ENCODE measurements at places on chromosomes 13 and 19.
A peak's percentile ranks its signal among the peaks of the same experiment; 100 is the strongest.

- DNase-seq = no peak
Measured at GRCh38 chr13:91167706-91168385, 179.6 kb upstream of the MIR17HG start.

- no peak for DNase-seq
Measured at GRCh38 chr13:57044910-57045309, 95.8 kb upstream of the PRR20A start.

- DNase-seq = no peak
Measured at GRCh38 chr19:19051478-19052213, 12.1 kb upstream of the SLC25A42 start.

DNA sequence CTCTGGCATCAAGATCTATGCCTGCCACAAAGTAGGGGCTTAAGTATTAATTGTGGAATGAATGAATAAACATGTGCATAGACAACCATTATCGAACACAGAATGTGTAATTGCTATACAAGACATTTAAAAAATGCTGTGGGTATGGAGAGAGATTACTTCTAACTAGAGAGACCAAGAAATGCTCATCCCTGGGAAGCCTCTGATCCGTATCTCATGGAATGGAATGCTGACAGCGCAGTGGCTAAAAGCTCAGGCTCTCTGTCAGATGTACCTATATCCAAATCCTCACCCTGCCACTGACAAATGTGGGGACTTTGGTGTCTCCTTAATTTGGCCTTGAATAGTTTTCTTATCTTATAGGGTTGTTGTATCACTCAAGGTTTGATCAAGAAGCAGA, 22.7 kb upstream of the MBNL2 start:
- no peak for DNase-seq

GRCh38 chr13:67736646-67737420, 506.7 kb upstream of the PCDH9 start:
- DNase-seq = peak; percentile 45

GRCh38 chr13:95181586-95181985, 119.7 kb downstream of the ABCC4 start:
- DNase-seq = no peak

GRCh38 chr13:79998381-79998880, 342.5 kb downstream of the SPRY2 start:
- no peak for DNase-seq

GRCh38 chr19:52599241-52599640, 29.2 kb downstream of the ZNF701 start:
- no peak for DNase-seq

DNA sequence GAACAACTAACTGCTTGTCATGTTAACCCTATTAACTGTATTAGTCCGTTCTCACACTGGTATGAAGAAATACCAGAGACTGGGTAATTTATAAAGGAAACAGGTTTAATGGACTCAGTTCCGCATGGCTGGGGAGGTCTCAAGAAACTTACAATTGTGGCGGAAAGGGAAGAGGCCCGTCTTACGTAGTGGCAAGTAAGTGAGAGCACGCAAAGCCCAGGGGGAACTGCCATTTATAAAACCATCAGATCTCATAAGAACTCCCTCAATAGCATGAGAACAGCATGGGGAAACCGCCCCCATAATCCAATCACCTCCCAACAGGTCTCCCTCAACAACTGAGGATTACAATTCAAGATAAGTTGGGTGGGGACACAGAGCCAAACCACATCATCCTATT, 34.7 kb downstream of the PHF11 start:
- DNase-seq = no peak

- peak; percentile 76 for DNase-seq
Measured at GRCh38 chr19:48698046-48698445, 2.3 kb downstream of the FUT2 start.

DNA sequence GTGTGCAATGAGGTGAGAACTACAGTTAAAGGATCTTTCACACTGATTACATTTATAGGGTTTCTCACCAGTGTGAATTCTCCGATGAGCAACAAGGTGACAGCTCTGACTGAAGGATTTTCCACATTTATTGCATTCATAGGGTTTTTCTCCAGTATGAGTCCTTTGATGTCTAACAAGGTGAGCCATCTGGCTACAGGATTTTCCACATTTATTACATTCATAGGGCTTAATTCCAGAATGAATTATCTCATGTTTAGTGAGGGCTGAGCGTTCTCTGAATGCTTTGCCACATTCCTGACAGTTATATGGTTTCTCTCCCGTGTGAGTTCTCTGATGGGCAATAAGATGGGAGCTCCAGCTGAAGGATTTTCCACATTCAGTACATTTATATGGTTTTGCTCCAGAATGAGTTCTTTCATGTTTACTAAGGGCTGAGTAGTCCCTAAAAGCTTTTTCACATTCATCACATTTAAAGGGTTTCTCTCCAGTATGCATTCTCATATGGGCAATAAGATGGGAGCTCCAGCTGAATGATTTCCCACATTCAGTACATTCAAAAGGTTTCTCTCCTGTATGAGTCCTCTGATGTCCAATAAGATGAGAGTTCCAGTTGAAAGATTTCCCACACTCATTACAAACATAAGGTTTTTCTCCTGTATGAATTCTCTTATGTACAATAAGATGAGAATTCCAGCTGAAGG, 4.4 kb upstream of the C19orf18 start:
- peak; percentile 4 for DNase-seq

GRCh38 chr19:12867120-12868099, 13.8 kb downstream of the DNASE2 start:
- peak; percentile 55 for DNase-seq

DNA sequence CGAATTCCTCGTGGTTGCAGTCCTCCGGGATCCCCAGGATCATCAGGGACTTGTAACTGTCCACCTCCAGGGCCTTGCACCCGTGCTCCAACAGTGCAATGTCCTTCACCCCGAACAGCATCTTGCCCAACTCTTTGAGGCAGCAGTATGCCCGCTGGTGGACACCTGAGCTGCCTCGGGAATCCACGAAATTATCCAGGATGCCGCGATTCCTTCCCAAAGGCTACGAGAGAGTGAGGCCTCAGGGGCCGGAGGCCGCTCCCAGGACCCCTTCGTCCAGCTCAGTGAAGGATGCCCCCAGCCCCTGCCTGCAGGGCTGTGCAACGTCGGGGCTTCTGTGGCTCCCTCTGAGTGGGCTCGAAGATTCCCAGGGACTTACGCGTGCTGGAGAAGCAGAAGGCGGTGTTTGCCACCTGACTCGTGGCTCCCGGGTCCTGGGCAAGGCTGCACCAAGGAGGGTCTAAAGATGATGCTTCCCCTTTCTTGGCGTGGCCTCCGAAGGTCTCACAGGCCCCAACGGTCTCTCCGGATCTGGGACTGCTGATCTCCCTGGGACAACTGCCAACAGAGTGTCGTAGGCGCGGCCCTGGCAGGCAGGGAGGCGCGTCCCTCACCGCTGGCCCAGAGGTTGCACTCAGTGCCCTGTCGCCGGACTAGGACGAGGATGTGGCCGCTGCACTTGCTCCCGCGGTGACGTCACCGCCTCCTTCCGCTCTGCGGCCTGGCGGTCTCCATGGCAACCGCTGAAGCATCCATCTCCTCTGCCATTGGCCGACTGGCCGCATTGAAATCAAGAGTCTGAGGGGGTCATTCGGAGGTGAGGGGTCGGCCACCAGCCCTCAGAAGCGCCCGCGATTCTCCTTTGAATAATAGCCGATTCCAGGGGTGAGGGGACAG, at the start of gene PNMA8C:
Gene PNMA8C, minus strand, starts transcription at position 698 of the 897 bp plus-strand sequence. Its CDS starts 577 bp downstream, at position 121.
- DNase-seq = peak; percentile 64

GRCh38 chr19:35167251-35168119, 12.9 kb downstream of the FXYD5 start:
- no peak for DNase-seq

- DNase-seq = peak; percentile 14
Measured at GRCh38 chr13:78326633-78327032, 276.7 kb downstream of the POU4F1 start.

GRCh38 chr19:32880622-32881021, 11.1 kb upstream of the SLC7A9 start:
- DNase-seq = no peak

- DNase-seq = peak; percentile 12
Measured at GRCh38 chr13:47459512-47459911, 541.6 kb downstream of the SUCLA2 start.

GRCh38 chr19:28305513-28305912, 907.4 kb downstream of the UQCRFS1 start:
- no peak for DNase-seq

DNA sequence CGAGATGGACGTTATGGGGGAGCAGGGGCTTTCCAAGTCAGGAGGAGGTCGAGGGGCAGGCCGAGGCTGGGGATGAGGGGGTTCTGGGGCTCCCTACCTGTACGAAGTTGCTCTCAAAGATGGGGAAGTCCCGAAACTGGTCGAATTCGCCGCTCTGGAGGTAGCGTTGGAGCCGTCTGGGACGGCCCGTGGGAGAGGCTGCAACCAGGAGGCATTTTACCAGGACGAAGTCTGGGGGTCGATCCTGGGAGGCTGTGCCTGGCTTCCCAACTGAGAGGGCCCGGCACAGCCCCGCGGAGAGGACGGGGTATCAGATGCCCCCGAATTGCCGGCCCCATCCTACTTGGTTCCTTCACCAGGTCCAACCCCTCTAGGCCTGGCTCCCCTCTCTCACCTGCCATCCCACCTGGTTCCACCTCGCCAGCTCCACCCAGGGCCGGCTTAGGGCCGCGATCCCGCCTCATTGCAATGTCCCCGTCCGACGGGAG, 527 bp upstream of the EMC10 start:
- no peak for DNase-seq

- peak; percentile 49 for DNase-seq
Measured at GRCh38 chr13:76758738-76759137, 127.5 kb downstream of the KCTD12 start.

DNA sequence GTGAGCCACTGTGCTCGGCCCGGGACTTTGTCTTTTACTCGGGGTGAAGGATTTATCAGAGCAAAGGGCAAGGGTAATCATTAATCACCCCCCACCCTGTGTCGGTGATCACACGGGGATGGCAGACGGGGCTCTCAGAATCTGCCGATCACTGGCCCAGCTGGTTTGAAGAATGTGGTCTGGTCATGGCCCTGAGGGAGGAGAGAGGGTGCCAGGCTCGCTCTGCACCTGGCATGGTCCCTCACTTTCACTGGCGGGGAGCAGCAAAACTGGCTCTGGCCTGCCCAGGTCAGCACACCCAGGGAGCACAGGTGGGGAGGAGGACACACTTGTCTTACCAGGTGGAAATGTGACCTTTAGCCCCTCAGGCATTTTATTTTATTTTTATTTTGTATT, 10.2 kb downstream of the REEP6 start:
- no peak for DNase-seq

DNA sequence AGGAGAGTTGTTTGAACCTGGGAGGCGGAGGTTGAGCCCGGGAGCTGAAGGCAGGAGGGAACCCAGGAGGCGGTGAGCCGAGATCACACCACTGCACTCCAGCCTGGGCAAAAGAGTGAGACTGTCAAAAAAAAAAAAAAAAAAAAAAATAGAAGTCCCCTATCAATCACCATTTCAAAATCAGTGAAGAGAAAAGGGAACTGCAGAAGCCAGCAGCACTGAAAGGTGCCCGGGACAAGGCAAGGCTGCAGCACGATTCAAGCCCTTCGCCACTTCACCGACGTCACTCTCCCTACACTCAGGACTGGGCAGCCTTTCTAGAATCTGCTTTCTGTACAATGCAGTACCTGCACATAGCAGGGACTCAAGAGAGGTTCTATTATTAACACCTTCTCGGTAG, 21.9 kb upstream of the USP12 start:
- no peak for DNase-seq

GRCh38 chr13:20494656-20495055, 31.0 kb downstream of the CRYL1 start:
- no peak for DNase-seq

GRCh38 chr13:24050292-24050711, 110.2 kb upstream of the SPATA13 start:
- peak; percentile 71 for DNase-seq

- no peak for DNase-seq
Measured at GRCh38 chr19:53947624-53948023, 15.1 kb upstream of the CACNG8 start.

DNA sequence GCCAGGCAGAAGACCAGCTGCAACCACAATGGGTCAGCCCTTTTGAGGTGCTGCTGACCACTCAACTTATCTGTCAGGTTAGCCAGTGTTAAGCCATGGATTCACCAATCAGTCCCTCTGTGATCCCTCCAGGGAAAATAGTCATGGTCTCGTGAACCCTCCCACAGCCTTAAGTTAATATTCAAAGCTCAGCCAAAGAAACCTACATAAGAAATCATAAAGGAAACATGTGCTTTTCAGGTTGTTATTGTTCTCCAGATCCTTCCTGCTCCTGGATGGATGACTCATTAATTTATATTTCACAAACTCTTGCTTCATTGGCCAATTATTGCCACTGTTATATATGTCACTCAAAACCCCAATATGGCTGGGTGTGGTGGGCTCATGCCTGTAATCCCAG, 161.9 kb downstream of the B3GLCT start:
- peak; percentile 4 for DNase-seq

DNA sequence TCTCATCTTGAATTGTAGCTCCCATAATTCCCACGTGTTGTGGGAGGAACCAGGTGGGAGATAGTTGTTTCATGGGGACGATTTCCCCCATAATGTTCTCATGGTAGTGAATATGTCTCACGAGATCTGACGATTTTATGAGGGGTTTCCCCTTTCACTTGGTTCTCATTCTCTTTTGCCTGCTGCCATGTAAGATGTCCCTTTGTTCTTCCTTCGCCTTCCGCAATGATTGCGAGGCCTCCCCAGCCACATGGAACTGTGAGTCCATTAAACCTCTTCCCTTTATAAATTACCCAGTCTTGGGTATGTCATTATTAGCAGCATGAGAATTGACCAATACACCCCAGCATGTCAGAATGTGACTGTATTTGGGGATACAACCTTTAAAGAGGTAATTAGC, 3.9 kb upstream of the FPR1 start:
- no peak for DNase-seq

DNA sequence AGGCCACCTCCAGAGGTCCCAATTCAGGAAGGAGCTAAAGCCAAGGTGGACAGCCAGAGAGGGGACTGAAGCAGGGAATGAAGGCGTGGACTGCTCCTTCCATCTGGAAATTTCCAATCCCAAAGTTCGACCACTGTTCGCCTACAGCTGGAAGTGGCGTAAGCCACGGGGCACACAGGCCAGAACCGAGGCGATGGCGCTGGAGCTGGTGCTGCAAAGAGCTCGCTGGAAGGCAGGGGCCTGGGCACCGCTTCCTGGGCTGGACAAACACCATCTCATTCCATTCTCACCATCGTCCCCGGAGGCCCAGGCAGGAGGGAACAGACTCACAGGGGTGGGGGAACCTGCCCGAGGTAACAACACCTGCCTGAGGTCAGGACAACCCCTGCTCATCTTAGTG, 4.2 kb downstream of the MAP2K2 start:
- no peak for DNase-seq

DNA sequence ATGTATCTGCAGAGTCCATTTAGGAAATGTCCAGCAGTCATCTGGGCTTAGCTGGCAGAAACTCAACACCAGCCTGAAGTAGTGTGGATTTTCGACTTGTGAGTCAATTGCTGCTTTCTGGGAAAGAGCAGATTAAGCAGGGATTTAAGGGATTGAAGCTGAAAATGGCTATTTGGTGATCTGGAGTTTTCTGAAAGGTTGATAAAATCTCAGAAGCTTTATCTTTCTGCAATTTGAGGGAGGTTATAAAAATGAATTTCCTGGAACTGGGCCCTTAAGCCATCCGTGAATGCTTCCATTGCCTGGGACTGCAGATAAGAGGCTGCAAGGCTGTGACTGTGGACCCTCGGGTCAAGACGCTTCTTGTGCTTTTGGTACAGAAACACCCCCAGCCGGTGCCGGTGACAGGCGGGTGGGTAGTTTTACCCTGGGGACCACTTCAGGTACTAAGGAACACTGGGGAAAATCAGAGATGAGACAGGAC, 61.5 kb downstream of the COL4A1 start:
- no peak for DNase-seq
